ENCODE measurements at places on chromosomes 5 and 9.

DNA sequence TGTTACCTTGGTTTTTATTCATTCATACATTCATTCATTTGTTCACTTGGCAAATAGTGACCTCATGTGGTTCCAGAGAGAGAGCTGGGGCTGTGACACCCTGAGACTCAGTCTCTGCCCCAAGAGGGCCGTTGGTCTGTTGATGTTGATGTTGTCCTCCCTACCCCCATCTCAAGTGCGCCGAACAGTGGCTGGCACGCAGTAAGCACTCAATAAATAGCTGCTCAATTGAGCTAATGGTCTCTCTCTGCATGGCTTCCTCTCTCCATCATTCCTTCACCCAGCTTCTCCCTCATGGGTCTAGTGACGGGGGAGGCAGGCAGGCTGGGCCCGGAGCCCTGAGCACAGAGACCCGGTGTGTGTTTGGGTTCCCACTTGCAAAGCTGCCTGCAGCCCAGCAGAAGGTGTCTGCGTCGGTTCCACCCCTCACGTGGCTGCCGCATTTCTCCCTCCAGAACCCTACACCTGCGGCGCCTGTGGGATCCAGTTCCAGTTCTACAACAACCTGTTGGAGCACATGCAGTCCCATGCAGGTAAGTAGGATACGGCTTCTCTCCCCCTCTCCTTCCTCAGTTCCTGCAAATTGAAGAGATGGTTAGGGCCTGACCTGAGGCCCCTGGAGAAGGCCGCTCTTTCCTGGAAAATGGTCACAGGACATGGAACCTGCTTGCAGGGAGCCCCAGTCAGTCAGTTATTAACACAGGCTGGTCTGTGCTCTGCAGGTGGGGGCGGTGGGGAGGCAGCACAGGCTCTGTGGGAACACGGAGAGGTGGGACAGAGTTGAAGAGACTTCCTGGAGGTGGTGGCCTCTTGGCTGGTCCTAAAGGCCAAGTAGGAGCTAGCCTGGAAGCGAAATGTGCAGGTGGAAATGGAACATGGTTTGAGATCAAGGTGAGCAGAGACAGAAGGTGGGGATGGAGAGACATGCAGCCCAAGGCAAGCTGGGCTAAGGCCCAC lies 42.0 kb downstream of the AMBP start:
- DNase-seq: no peak

DNA sequence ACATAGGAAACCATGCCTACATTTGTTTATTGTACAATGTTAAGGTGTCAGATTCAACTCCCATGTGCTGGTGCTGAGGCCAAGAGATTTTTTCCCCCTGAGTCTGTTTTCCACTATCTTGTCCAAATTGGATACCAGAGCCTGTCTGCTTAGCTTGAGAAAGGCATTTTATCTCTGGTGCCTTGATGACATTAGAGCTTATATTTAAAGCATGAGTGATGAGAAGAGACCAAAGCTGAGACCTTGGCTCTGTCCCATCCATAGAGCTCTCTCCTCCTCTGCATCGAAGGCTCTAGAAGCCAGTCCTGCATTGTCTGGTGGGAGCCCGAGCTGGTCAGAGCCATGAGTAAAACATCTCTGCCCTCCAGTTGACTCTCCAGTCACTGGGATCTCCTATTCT lies 10.4 kb upstream of the PPP2CA start:
- no peak for DNase-seq

GRCh38 chr9:136922540-136922939 lies 22.0 kb downstream of the FBXW5 start:
- DNase-seq: no peak

DNA sequence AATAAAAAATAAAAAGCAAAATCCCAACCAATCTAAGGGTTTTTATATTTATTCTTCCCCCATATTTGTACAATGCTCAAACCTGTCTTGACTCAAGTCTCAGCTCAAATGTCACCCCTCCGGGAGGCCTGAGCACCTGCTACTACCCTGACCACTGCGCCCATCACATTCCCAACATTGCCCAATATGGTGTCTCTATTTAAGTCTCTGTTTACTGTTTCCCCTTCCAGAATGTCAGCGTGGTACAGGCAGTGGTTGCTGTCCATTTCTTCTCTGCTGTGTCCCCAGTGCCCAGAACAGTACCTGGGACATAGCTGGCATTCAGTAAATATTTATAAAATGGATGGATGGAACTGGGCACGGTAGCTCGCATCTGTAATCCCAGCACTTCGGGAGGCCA lies 47.3 kb upstream of the PRRC2B start:
- no peak for DNase-seq

GRCh38 chr9:25658571-25658970 lies 19.7 kb downstream of the TUSC1 start:
- no peak for DNase-seq

DNA sequence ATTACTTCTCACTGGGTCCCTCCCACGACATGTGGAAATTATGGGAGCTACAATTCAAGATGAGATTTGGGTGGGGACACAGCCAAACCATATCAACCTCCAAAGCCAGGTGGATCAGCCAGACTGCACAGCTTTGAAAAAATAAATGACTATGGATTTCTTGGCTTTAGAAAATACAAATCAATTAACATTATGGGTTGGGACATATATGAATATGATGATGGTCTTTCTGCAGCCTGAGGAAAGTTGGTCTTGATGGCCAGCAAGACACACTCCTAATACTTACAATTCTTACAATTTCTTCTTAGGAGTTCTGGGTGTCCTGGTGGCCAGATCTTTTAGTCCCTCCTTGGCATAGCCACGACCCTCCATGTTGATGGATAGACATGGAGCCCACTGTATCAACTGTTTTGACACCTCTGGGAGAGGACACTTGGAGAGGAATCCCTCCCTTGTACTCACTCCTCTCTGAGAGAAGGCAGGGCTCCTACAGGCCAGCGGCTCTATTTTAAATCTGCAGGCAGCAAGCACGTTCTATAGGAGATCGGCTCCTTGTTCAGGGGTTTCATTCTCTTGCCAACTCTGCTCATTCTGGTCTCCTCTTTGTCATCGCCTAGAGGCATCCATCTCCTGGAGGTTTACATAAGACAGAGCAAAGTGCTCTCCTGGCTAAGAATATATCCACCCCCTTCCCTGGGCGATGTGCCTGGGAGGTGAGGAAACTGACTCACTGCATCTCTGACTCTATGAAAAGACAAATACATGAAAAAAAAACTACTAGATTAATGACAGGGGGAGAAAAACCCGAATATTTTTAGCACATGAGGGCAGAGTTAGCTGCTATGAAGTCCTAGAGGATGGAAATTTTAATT lies 145.9 kb downstream of the CARTPT start:
- no peak for DNase-seq

- DNase-seq: no peak
Observed at GRCh38 chr5:58828258-58828657, 245.4 kb downstream of the RAB3C start.

GRCh38 chr5:124492444-124493224 lies 253.8 kb downstream of the ZNF608 start:
- DNase-seq: no peak

GRCh38 chr9:18384066-18384465 lies 89.9 kb upstream of the ADAMTSL1 start:
- no peak for DNase-seq
